H7 (cell line): ENCODE measurements at places on chromosomes 4 and X.

- DNase-seq, result no peak
These were observed 58.6 kb upstream of the MSX1 start for GRCh38 chr4:4800646-4801408.

DNA sequence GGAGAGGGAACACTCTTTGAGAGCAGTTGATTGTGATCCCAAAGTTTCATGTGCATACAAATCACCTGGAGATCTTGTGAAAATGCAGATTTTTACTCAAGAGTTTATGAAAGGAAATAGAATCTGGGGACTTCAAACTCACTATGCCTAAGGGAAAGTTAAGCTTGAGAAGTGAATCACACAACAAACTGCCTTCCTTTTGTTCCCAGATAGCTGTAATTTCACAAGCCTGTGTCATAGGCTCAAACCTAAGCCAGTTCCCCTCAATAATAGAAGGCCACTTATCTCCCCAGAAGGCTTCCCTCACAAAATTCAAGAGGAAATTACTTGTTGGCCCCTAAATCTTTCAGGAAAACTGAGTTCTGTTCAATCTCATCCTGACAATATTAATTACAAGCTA, 132.8 kb upstream of the MAGEB16 start:
- no peak for DNase-seq

- no peak for DNase-seq
These were observed 291.5 kb upstream of the SMIM31 start for GRCh38 chr4:164462471-164462870.

DNA sequence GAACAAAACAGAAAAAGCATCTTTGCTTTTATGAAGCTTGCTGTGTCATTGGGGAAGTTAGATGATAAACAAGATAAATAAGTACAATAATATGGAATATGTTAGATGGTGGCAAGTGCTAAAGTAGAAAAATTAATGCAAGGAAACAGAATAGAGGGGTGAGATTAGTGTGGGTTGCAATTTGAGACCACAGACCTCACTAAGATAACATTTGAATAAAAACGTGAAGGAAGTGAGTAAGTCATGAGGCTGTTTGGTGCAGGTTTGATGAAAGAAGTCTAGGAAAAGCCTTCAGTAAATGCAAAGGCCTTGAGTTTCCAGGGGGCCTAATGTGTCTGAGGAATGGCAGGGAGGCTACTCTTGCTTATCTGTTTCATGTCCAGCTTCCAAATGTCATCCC, 102.5 kb downstream of the CFAP299 start:
- DNase-seq, result no peak

DNA sequence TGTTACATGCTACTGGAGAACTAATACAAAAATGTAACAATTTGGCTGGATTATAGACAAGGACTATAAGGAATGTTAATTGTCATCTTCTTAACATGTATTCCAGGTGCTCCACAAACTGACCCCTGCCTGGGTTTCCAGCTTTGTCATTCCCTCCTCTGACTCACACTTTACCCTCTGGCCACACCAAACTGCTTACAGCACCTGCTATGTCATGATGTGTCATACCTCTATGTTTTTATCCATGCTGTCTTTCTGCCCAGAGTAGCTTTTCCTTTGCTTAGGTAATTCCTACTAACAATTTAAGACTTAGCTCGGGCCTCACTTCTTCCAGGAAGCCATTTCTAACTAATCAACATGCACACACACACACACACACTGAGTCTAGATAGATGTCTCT, 14.0 kb upstream of the SHROOM4 start:
- DNase-seq, result no peak

DNA sequence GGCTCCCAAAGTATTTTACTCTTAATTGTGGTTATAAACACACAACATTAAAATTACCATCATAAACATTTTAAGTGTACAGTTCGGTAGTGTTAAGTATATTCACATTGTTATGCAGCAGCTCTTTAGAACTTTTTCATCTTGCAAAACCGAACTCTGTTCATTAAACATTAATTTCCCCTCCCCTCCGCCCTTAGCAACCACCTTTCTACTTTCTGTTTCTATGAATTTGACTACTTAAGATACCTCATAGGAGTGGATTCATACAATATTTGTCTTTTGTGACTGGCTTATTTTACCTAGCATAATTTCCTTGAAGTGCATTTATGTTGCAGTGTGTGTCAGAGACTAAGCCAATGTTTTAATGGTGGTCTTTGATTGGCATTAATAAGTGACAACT, 32.6 kb downstream of the IL13RA1 start:
- no peak for DNase-seq

DNA sequence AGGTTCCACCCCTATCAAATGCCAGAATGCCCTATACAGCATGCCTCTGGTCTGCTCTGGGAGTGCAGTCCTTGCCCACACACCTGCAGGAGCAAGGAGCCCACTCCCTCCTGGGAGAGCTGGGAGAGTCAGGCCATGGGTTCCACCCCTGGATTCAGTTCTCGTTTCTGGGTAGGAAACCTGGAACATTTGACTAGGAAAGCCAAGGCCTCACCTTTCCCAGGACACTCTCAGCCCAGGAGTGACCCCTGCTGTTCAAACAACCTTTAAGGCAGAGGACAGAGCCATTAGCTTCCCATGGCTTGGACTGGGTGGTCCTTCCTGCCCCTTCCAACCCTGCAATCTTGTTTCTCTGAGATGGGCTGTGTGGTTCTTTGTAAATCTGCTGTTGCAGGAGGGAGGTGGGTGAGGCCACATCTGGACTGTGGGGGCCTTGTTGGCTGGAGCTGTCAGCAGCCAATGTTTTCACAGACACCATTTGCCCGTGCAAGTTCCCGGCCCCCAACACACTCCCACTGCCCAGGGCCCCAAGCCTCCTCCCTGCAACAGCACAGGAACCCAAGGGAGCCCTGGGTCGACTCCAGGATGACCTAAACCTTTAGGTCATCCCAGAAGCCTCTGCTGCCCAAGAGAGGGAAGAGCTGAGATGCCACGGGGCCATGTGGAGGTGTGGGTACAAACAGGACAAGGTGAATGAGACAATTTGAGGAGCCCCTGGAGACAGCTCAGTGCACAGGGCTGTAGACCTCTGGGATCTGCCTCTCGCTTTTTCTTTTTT, 104.4 kb downstream of the PJA1 start:
- DNase-seq, result peak; percentile 61

GRCh38 chrX:22383988-22384387, 111.3 kb downstream of the CBLL2 start:
- DNase-seq, result peak; percentile 70

DNA sequence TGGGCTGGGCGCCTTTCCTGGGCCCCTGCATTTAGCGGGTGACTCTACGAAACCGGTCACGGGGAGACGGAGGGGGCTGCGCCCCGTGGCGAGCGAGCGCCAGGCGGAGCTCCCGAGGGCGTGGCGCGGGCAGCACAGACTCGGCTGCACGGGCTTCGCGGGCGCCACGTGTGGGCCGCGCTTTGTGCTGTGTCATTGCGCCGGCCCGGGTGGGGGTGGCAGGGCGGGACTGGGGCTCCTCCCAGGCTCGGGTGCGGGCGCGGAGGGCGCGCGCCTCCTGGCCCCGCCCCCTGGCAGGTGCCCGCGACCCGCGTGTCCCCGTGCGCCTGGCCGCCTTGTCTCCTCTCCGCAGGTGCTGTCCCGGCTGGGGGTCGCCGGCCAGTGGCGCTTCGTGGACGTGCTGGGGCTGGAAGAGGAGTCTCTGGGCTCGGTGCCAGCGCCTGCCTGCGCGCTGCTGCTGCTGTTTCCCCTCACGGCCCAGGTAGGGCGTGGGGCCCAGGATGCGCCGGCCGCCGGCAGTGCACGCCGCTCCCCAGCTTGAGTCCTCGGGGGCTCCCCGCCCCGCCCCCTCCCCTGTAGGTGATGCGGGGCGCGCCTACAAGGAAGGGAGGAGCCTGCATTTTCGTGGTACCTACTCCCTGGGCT, 651 bp downstream of the UCHL1 start:
- peak; percentile 88 for DNase-seq

DNA sequence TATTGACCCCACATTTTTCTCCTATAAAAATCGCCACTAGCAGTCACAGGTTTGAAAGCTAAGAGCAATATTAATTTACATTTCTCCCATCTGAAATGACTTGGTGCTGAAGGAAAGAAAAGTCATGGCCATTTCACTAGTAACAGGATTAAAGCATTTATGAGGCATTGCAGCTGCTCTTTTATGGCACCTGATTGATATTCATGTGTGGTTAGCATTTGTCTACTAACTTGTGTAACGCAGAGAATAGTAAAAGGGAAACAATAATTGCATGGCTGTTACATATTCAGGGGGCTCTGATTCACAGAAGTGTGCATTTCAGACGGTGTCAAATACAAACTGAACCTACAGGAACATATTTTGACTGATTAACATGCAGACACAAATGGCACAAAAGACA, 5.2 kb downstream of the PCDH19 start:
- no peak for DNase-seq

DNA sequence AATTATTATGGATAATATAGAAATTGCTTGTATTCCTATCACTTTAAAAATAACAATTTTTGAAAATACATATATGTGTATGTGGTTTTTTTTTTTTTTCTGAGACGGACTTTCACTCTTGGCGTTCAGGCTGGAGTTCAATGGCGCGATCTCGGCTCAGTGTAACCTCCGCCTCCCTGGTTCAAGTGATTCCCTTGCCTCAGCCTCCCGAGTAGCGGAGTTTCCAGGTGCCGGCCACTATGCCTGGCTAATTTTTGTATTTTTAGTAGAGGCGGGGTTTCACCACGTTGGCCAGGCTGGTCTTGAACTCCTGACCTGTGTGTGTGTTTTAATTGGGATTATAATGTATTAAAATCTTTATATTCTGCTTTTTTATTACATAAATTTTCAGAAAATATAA, 97.9 kb upstream of the NUDT6 start:
- no peak for DNase-seq

GRCh38 chr4:157885811-157886210, 287.0 kb downstream of the GASK1B start:
- no peak for DNase-seq

GRCh38 chr4:177281351-177281909, 28.2 kb upstream of the NEIL3 start:
- no peak for DNase-seq

- DNase-seq, result no peak
These were observed 9.8 kb downstream of the ZFP92 start for GRCh38 chrX:153420851-153421599.

- no peak for DNase-seq
These were observed 273.3 kb upstream of the FAT4 start for GRCh38 chr4:125041372-125041930.

GRCh38 chr4:88820698-88821415, 123.2 kb upstream of the NAP1L5 start:
- DNase-seq, result no peak

GRCh38 chr4:163697121-163697520, 202.6 kb downstream of the TMA16 start:
- no peak for DNase-seq

DNA sequence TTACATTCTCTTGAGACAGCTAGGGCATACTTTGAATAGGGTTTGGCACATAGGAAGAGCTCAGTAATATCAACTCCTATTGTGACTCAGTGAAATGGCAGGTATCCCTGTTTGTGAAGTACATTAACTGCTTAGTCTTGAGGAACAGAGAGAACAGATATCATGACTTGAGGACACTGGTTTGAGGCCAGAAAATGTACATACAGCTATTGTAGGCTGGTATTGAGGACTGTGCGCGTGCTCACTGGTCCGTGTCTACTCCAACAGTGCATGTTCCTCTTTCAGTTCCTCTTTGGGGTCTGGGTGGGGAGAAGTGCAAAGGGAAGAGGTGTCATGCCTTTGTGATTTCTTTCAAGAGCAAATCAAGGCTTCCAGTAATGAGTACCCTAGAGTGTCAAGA, 34.6 kb upstream of the TBC1D9 start:
- no peak for DNase-seq

- peak; percentile 35 for DNase-seq
These were observed 258.3 kb upstream of the GABRA2 start for GRCh38 chr4:46648088-46648744.

- DNase-seq, result no peak
These were observed 39.6 kb downstream of the RPGR start for GRCh38 chrX:38287674-38288073.

DNA sequence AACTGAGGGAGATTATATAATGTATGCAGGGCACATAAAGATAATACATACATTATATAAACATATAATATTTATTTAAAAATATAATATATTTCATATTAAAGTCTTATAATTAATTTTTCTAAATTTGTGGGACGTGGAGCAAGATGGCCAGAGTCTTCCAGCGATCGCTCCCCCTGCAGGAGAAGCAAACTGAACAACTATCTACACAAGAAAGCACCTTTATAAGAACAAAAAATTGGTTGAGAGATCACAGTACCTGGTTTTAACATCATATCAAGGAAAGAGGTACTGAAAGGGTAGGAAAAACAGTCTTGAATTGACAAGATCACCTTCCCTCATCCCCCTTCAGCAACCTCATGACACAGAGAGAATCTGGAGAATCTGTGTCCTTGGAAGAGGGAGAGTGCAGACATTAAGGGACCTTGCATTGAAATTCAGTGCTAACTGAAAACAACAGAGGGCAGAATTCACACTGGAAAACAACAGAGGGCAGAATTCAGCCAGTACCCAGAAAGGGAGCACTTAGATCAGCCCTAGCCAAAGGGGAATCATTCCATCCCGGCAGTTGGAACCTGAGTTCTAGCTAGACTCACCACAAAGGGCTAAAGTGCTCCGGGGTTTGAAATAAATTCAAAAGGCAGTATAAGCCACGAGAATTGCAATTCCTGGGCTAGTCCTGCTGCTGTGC, 262.5 kb upstream of the NDST3 start:
- DNase-seq, result no peak

GRCh38 chr4:111016416-111016815, 393.5 kb upstream of the PITX2 start:
- no peak for DNase-seq
